ENCODE measurements at places on chromosomes 2 and 18. TPM values are rescaled to one million over a fixed set of nuclear protein-coding genes. Genes with fewer than 3 reads are reported as not detected.

SERPINB2 gene
- total RNA-seq = not detected

CYS1 gene
- 0.17 TPM for total RNA-seq

NTSR2 gene
- not detected for total RNA-seq

SLC5A7 gene
- not detected for total RNA-seq

SERTAD2 gene
- 16.9 TPM for total RNA-seq

CCT7 gene
- total RNA-seq = 310 TPM

- no peaks in the 10 kb centered on the region for H3K36me3 ChIP-seq
- H3K27ac ChIP-seq = no peak overlapping the region
- no peak for DNase-seq
- H3K4me1 ChIP-seq = no peaks in the 10 kb centered on the region
Observed at GRCh38 chr18:45167631-45168280, 447.5 kb upstream of the SLC14A2 start.

- no peak for DNase-seq
- H3K27me3 ChIP-seq = no peaks in the 10 kb centered on the region
- no peaks in the 10 kb centered on the region for H3K36me3 ChIP-seq
Observed at GRCh38 chr18:48629730-48630324, 91.0 kb downstream of the CTIF start.

DNA sequence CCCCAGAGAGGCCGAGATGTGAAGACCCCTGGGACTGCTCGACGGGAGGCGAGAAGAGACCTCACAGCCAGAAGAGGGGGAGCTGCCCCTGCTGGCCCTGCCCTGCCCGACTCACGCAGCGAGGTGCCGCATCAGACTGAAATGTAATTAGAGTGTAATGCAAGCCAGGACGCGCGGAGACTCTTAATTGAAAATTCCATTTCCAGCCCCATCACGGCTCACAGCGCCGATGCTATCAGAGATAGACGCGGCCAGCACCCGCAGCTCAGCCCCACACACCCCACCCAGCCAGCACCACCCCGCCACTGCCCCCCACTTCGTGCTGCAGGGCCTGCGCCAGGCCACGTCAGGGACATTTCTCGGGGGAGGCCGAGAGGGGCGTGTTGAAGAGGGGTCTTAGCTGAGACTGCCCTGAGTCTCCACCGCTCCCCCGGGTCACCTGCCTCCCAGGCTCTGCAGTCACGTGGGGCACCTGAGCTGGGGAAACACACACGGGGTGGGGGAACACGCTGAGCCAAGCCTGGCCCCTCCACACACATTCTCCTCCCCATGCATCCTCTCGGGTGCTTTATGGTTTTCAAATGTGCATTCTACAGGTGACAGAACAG, 78.1 kb downstream of the TEX51 start:
- no peaks in the 10 kb centered on the region for H3K36me3 ChIP-seq
- peaks cover 12% of the 10 kb centered on the region for H3K27me3 ChIP-seq
- no peaks in the 10 kb centered on the region for H3K4me1 ChIP-seq
- no peak for DNase-seq
- H3K4me3 ChIP-seq = no peak overlapping the region

DNA sequence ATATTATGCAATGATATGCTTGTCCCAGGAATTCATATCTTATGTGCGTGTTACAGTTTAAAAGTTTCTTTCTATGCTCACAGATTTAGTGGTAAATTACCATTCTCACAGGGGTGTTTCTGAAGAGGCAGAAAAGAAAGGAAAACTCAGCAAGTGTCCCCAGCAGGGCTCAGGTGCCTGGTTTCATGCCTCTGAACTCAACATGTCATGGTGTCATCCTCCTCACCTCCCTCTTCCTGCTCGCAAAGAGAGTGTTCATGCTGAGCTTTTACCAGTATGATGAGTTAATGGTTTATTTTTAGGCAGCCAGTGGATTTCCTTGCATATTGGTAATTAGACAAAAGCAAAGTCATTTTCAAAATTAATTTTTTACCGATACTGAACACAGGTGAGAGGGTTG, 492.9 kb upstream of the ZEB2 start:
- no peaks in the 10 kb centered on the region for H3K27me3 ChIP-seq
- DNase-seq = no peak
- no peak overlapping the region for H3K27ac ChIP-seq
- no peaks in the 10 kb centered on the region for H3K36me3 ChIP-seq

DNA sequence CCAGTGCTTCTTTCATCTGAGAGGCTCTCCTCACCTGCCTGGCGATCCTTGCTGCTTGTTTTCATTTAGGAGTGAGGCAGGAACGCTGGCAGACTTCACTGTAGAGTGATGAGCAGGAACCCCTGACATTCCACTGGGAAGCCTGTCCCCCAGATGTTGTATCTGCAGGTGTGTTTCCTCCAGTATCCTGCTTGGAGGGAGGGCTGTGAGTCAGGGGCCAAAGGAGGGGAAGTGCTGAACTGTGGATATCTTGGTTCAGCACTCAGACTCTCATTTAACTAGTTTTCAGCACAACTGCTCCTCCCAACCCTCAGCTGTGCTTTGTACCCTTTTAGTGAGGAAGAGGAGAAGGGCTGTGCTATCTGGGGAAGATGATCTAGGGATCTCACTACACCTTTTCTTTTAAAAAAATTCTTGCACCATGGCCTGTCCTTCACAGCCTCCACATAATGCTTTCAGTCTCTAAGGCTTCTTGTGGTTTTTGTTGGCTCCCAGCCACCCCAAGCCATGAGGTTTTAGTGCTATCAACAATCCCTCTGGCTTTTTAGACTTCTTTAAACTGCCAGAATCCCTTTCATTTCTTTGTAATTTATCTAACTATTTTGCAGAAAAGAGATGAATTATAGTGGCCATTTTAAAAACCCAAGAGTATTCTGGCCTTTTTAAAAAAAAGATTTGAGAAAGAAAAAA, 11.2 kb downstream of the ANKAR start:
- no peak for DNase-seq
- H3K27me3 ChIP-seq = no peaks in the 10 kb centered on the region
- H3K4me1 ChIP-seq = peaks cover 9% of the 10 kb centered on the region
- H3K27ac ChIP-seq = no peak overlapping the region
- H3K4me3 ChIP-seq = no peak overlapping the region
- H3K36me3 ChIP-seq = peaks cover 2% of the 10 kb centered on the region

GRCh38 chr2:207763303-207763917, 6.3 kb downstream of the FZD5 start:
- H3K27me3 ChIP-seq = peaks cover 58% of the 10 kb centered on the region
- peaks cover 17% of the 10 kb centered on the region for H3K4me1 ChIP-seq
- H3K27ac ChIP-seq = no peak overlapping the region
- no peak overlapping the region for H3K4me3 ChIP-seq

DNA sequence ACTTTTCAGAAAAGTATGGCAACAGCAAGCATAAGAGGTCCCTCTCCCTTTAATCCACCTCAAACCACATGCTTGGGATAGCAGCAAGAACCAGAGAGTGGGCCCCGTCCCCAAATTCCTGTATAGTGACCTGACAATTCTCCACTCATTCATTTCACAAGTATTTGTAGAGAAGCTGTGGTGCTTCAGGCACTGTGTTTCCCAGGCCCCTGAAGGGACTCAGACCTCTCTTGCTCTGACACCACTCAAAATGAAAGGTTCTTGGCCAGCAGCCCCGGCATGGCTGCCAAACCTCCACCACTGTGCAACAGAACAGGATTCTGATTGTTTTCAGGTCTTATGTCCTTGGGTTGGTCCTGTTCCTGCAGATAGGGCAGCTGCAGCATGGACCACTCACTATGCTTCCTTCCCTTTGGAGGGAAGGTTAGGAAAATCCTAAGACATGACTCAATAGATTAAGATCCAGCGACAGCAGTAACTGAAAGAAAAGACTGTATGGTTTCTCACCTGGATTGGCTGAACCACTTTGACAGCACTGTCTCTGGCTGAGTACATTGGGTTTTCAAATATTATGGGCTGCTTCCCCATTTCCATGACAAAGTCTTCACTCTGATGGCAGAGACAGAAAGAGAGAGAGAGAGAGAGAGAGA, 67.6 kb downstream of the DHRS9 start:
- no peaks in the 10 kb centered on the region for H3K36me3 ChIP-seq
- H3K27me3 ChIP-seq = no peaks in the 10 kb centered on the region
- no peak overlapping the region for H3K4me3 ChIP-seq
- H3K4me1 ChIP-seq = no peaks in the 10 kb centered on the region
- DNase-seq = no peak
- H3K27ac ChIP-seq = no peak overlapping the region

- H3K27ac ChIP-seq = no peak overlapping the region
- H3K4me1 ChIP-seq = no peaks in the 10 kb centered on the region
- peaks cover 2% of the 10 kb centered on the region for H3K27me3 ChIP-seq
- no peaks in the 10 kb centered on the region for H3K36me3 ChIP-seq
Observed at GRCh38 chr2:134081238-134081938, 172.5 kb upstream of the MGAT5 start.

DNA sequence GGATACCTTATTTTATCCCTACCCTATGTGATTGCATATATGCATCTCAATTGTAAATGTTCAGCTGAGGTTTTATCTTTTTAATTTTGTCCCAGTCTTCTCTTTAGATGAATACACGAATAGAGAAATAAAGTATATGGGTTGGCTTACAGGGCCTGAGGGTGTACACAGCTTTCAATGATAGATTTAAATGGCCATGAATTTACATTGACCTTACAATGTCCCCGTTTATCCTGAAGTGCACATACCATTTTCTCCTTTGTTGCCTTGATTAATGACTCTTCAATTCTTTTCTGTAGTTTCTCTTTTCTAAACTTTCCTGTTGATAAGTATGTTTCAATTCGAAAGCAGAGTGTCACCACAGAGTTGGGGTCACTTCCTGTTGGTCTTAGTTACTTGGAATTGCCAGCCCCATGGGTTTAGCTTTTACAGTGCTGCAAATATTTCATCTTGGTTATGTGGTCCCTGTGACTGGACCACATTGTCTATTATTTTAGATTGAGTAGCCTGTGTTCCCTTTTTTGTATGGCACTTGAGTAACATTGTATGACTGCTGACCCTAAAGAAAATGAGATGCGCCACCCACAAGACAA, 1616.3 kb upstream of the ACVR2A start:
- no peaks in the 10 kb centered on the region for H3K36me3 ChIP-seq
- no peak overlapping the region for H3K27ac ChIP-seq
- H3K27me3 ChIP-seq = no peaks in the 10 kb centered on the region
- no peak for DNase-seq

DNA sequence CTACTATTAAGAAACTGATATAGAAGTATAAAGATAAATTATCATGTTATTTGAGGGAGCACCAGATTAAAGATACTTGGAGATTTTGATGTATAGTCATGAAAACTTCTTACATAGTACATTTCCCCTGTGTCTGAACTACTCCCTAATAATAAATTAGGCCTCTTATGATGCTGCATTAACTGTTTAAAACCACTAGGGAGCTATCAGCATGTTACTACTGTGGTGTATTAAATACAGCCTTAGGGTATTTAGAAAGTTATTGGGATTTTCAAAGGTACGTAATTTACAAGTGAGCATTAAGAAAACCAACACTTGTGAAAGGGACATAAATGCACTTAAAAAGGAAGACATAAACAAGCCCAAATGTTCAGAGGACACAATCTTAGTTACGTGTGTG, 714.0 kb downstream of the EPHA4 start:
- no peak for DNase-seq
- no peaks in the 10 kb centered on the region for H3K36me3 ChIP-seq
- no peaks in the 10 kb centered on the region for H3K27me3 ChIP-seq
- H3K27ac ChIP-seq = no peak overlapping the region
- H3K4me1 ChIP-seq = no peaks in the 10 kb centered on the region
- H3K4me3 ChIP-seq = no peak overlapping the region

- no peaks in the 10 kb centered on the region for H3K4me1 ChIP-seq
- no peak for DNase-seq
- no peak overlapping the region for H3K27ac ChIP-seq
Observed at GRCh38 chr2:16470936-16471490, 194.6 kb downstream of the CYRIA start.

- peaks cover 86% of the 10 kb centered on the region for H3K36me3 ChIP-seq
- DNase-seq = no peak
- H3K4me3 ChIP-seq = no peak overlapping the region
- no peak overlapping the region for H3K27ac ChIP-seq
- H3K4me1 ChIP-seq = no peaks in the 10 kb centered on the region
Observed at GRCh38 chr2:6977113-6977741, 60.0 kb downstream of the RNF144A start.
